ENCODE measurements at places on chromosomes 7 and 10.

DNA sequence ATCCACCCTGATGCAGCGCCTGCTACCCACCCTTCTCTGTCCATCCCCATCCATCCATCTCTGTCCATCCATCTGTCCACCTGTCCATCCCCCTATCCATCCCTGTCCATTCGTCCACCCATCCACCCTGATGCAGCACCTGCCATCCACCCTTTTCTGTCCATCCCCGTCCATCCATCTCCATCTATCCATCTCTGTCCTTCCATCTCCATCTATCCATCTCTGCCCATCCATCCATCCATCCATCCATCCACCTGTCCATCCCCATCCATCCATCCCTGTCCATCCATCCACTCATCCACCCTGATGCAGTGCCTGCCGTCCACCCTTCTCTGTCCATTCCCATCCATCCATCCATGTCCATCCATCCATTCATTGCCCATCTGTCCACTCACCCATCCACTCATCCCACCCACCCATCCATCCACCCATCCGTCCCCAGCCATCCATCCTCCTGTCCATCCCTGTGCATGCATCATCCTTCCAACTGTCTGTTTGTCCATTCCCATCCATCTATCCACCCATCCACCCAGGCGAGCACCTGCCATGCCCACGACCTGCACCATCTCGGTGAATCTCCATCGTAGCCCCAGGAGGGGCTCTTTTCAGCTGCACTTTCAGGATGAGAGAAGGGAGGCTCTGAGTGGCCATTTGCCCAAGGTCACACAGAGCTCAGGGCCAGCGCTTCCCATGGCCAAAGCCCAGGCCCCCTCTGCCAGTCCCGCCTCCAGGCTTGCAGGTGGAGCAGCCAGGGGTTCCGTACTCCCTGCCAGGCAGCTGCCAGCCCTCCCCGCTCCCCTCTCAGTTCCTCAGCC lies 137.4 kb downstream of the LHPP start:
- DNase-seq = no peak

DNA sequence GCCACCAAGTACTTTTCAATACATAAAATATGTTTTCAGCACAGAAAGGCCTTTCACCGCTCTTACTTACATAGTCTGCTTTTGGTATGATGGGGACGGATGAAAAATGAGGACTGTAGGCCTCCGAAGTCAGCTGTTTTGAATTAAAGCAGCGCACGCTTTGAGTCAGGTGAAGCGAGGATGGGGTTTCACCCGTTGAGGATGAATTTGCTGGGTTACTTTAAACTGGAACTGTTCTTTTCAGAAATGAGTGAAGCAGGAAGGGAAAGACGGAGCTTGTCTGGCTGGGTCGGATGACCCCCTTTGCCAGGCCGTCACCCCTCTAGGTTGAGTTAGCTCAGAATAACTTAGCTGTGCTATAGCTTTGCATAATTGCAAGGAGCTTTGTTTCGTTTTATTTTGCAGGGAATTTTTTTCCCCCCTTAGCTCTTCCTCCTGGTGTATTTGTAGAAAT lies 40.0 kb downstream of the CUX1 start:
- DNase-seq = no peak

DNA sequence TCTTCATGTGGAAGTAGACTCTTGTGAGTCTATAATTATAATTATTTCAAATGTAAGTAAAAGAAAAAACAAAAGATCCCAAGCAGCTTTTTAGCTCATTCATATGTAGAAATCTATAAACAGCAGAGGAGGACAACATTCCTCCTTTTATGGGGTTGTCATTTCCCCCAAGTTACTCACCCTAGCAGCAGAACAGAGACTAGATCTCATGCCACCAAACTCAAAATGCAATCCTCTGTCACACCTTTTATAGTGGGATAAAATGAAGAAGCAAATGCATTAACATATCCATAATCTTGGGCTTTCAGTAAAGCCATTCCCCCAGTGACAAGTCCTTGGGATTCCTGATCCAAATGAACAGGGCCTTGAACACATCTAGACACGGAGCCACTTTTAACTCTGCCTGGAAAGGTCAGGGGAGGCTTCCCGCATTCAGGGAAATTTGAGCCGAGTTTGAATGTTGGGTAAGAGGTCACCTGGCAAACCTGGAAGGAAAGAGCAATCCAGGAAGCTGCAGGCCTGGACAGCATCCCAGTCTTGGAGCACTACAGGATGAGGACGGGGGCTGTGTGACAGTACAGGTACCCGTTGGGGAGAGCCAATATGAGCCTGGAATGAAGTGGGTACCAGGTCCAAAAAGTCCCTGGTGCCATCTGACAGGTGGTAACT lies 76.4 kb downstream of the DOCK4 start:
- no peak for DNase-seq

GRCh38 chr10:88497913-88498312 lies 85.2 kb downstream of the RNLS start:
- no peak for DNase-seq

DNA sequence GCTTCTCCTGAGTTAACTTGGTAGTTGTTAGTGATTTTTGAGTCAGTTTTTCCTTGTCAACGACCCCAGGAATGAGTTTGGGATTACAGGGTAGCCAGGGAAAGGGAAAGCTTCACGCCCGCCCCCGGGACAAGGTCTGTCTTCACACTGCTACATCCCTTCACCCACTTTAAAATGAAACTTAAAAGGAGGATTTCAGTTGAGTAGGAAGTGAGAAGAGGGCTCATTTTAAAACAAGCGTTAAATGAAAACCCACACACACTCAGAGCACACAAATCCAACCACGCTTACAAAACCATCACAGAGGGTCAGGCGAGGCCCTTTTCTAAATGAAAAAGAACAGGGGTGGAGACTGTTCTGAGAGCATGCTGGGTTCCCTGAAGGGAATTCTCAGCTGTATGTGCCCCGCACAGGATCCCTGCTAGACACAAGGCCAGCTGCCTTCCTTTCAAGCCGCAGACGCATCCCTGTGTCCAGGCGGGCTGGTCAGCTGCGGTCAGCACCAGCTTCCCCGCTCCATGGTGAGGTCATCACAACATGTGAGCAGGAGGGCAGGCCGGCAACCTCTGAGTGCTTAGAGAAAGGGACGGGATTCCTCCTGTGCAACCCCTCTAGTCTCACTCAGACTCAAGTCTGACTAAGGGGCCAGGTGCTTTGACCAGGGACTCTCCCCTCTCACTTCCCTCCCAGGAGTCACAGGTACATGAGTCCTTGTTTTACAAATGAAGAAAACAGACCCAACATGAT lies 111.8 kb downstream of the EGFR start:
- DNase-seq = peak; percentile 71

DNA sequence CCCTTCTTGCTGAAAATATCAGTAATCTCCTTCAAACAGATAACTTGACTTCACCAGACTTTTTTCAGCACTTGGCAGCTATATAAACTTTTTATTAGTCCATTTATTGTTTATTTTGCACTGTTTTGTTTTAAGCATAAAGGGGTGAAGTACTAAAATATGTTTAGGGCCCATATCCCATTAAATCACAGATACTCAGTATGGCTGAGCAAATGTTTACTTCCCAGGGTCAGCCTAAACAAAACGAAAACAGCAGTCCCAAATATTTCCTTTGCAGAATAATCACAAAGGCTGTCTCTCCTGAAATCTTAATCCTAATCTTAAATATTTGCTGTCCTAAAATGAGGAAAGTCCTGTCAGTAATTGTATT lies 649.6 kb downstream of the TNS3 start:
- no peak for DNase-seq

- DNase-seq = no peak
These were observed 201.8 kb upstream of the ZMIZ1 start for GRCh38 chr10:78866731-78867554.

DNA sequence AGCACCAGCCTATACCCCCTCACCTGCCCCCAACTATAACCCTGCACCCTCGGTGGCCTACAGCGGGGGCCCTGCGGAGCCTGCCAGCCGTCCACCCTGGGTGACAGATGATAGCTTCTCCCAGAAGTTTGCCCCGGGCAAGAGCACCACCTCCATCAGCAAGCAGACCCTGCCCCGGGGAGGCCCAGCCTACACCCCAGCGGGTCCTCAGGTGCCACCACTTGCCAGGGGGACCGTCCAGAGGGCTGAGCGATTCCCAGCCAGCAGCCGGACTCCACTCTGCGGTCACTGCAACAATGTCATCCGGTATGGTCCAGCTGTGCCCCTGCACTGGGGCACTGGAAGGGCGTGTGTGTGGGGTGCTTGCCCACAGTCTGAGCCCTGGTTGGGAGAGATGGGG lies 40.0 kb upstream of the BMPR1A start:
- DNase-seq = peak; percentile 78

DNA sequence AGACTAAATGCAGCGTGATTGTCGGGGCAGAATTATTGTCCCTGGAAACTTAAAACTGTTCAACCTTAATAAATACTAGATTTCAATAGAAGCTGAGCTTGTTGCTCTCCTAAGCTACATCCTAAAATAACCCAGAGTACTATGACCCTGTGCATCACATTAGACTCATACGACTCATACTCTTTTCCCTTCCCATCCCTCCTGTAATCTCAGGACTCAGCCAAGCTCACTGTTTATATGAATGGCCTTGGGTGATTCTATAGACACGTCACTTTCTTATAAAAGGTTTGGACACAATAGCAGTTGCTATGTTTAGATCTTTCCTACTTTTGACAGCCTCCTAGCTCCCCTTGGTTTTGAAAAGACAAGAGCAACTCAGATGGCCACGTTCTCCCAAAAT lies 17.2 kb downstream of the TCF7L2 start:
- DNase-seq = no peak

DNA sequence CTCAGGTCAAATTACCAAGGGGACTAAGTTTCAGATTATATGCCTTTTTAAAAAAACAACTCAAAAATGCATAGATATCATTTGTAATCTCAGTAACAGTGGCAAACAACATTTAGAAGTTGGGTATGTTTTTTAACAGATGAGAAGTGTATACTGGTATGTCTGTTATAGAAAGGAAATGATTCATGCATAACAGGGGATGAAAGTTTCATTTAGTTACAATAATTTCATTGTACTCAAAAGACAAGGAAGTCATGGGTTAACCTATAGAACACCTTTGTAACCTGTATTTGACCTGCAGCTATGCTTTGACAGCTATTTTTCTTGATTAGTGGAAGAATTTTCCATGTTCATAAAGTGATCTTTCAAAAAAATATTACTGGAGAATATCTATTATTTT lies 35.4 kb upstream of the FAM133B start:
- DNase-seq = no peak

DNA sequence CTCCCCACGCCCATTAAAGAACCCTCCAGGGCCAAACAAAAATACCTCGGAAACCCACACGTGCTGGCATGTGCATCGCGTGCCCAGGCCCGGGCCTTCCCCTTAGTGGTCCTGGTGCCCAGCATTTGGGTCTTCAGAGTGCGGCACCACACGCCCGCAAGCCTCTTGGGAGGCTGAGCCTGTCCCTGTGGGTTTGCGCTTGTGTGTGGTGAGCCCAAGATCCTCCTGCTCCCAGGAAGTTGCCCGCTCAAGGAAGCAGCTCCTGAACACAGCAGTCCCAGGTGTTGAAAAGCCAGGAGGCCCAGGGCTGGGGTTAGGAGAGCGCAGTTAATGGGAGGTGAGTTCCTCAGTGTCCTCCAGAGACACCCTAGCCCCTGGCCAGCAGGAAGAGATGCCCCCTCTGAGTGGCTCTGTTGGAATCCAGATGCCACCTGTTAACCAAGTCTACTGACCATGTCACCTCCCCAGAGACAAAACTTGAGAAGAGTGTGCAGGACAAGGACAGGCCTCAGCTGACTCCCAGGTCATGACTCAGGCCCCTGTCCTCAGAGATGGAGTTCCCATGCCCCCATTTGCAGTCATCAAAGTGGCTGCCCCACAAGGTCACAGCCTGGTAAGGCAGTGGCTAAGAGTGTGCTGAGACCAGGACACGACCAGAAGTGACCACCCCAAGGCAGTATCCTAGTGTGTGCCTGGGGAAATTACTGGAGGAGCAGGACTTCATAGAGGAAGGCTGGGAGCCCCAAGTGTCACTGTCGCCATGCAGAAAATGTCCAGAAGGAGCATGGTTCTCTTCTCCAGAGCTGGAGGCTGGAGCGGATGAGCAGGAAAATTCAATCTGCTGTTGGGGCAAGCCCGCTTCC lies 5.2 kb downstream of the FZD9 start:
- DNase-seq = no peak

- DNase-seq = no peak
These were observed 25.9 kb downstream of the CFAP46 start for GRCh38 chr10:132916421-132916841.

GRCh38 chr7:51732116-51732515 lies 415.5 kb upstream of the COBL start:
- DNase-seq = no peak
